Activated T-cell treated with anti-CD3 and anti-CD28 coated beads for 24 hours (primary cell): ENCODE measurements at places on chromosomes 4 and X.
A peak's percentile ranks its signal among the peaks of the same experiment; 100 is the strongest.

GRCh38 chr4:37780444-37781130 lies 45.9 kb upstream of the PGM2 start:
- peak; percentile 9 for DNase-seq

- no peak for DNase-seq
These were observed 148.7 kb upstream of the CHRDL1 start for GRCh38 chrX:110944311-110944750.

DNA sequence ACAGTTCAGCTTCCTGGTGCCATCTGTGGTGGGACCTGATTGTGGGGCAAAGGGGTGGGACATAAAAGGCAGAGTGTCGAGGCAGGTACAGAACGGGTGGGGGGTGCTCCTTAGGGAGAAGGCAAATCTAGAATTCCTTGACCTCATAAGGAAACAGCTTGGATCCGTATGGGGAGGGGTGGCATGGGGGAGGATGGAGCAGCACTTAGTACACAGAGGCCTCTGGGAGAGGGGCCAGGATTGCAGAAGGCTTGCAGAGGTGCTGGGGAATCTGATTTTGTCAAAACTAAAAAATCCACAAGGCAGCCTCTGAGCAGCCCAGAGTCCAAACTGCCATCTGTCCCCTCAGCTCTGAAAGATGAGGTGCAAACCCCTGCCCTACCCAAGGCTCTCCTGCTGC lies 2.3 kb upstream of the EMD start:
- no peak for DNase-seq

GRCh38 chr4:86918539-86919072 lies 16.2 kb upstream of the AFF1 start:
- no peak for DNase-seq

GRCh38 chrX:10199212-10199611 lies 42.4 kb downstream of the CLCN4 start:
- DNase-seq: no peak

GRCh38 chr4:110663738-110664444 lies 41.0 kb upstream of the PITX2 start:
- no peak for DNase-seq

DNA sequence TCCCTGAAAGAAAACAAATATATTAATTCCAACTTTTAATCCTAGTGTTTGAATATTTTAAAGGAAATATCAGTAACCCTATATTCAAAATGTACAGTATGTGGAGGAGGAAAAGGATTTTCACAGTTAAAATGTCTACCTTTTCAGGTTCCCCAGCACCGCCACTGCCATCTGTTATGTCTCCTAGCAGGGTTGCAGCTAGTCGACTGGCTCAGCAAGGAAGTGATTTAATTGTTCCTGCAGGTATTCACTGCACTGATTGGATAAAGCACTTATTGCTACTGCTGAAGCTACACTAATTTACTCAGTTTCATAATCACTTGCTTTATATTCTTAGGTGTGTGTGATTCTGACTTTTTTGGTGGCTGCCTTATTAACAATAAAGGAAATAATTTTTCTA lies 65.5 kb upstream of the FHDC1 start:
- no peak for DNase-seq

GRCh38 chr4:37138789-37139188 lies 105.8 kb upstream of the NWD2 start:
- no peak for DNase-seq

GRCh38 chr4:3388471-3389232 lies 53.1 kb upstream of the HGFAC start:
- DNase-seq: no peak

DNA sequence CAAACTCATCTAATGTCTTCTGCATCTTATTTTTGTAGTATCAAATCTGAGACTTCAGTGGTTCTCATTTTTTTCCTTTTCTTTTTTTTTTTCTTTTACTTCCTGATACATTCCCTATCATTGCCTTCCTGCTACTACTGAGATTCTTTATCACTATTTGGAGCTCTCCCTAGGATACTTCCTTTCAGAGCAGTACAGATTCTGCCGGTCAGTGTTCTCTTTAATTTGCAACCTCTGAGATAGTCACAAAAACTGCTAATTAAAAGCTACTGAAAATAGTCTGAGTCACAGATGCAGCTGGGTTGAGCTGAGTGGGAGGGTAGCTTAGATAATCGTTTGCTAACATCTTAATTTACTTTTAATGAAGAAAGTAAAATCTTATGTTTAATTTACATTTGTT lies 1279.7 kb downstream of the ARAP2 start:
- no peak for DNase-seq

DNA sequence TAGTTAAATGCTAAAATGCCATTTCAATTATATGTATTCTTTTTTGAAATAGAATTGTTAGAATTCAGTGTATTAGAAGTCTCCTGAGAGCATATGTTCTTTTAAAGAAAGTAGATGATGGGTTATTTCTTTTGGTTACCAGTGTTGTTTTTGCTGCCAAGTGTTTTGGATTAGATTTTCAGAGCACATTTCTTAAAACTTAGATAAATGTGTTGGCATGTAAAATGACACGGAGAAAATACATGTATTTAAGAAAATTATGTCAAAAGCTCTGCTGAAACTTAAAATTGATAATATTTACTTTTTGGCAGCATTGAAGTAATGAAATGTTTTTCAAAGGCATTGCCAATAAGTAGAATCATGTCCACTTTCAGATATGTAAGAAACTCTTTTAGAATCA lies 379.7 kb downstream of the ADGRL3 start:
- DNase-seq: no peak

- DNase-seq: no peak
These were observed 214.4 kb downstream of the HS3ST1 start for GRCh38 chr4:11214281-11214680.

DNA sequence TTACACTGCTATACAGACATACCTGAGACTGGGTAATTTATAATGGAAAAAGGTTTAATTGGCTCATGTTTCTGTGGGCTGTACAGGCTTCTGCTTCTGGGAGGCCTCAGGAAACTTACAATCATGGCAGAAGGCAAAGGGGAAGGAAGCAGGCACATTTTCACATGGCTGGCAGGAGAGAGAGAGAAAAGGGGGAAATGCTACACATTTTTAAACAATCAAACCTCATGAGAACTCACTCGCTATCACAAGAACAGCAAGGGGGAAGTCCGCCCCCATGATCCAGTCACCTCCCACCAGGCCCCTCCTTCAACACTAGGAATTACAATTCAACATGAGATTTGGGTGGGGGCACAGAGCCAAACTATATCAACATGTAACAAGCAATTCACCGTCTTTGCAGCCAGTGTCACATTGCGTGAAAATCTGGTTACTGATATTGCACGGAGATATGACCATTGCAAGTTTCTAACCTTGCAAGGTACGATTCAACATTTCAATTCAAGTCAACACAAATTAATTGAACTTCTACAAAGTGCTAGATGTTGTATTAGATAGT lies 61.7 kb upstream of the RELL1 start:
- no peak for DNase-seq

- DNase-seq: no peak
These were observed 103.7 kb downstream of the JADE1 start for GRCh38 chr4:128913228-128913627.

GRCh38 chrX:155611302-155611701 lies 1.4 kb downstream of the TMLHE start:
- no peak for DNase-seq

DNA sequence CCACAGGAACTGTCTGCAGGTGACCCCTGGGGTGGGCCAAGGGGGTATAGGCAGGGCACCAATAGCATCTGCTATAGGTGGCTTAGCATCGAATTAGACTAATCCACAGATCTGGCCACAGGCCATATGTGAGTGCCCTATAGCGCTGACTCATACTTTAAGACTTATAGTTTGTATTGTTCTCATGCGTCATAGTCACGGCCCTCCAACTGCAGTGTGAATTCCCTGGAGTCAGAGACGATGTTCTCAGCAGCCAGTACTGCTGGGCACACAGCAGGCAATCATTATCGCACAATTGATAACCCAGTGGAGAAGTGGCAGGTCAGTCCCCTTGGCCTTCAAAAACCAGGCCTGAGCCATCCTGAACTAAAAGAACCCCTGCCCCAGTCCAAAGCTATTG lies 58.1 kb downstream of the ADGRG2 start:
- no peak for DNase-seq

DNA sequence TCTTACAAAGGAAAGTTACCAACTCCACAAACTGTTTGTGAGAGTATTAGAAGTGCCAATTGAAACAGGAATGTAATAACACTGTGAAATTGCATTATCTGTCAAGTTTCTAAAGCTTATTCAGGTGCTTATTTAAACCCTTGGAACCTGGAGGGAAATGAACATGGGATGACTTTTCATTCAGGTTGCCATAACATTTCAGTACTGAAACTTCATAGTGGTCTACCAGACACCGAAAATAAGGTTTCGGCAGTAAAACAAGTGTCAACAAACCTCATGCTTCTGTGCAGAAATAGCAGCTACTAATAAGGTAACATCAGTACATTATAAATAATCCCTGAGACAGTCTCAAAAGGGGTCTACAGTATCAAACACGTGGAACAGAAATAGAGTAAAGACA lies 890.7 kb upstream of the INTU start:
- no peak for DNase-seq

DNA sequence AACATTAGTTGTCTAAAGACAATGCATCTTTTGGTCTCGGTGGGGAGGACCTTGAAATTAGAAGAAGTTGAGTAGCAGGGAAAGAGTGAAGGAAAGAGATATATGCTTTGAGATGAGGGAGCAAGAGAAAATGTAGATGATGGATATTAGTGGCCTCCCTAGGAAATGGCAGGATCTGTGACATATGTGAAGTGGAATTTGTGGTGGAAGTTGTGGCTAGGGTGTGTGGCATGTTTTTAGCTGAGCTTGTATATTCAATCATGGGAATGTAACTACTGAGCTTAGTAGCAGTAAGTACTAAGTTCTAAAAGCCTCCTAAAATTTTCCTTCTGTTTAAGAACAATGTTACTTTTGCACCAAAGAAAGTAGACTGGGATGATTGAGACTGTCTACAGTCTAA lies 382.8 kb upstream of the CTSO start:
- no peak for DNase-seq

- DNase-seq: no peak
These were observed 74.5 kb upstream of the PAQR3 start for GRCh38 chr4:79013756-79014155.

- DNase-seq: no peak
These were observed 22.4 kb upstream of the ARMCX4 start for GRCh38 chrX:101462892-101463291.
